H9 (cell line): ENCODE measurements at places on chromosomes 5 and 9.

DNA sequence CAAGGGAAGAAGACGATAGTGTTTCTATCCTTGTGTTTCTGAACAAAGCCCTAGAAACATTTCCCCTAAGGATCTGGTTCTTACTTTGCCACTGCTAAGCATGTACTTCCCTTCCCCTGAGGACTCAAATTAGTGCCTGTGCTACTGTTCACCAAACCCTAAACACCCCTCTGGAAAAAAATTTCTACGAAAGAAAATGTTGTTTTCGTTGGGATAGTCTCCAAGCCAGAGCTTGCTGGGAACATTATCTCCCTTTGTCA is 294.6 kb downstream of the BNC2 start:
- no peak for DNase-seq

- DNase-seq = no peak
These were observed 157.7 kb upstream of the POU5F2 start for GRCh38 chr5:93899026-93899600.

DNA sequence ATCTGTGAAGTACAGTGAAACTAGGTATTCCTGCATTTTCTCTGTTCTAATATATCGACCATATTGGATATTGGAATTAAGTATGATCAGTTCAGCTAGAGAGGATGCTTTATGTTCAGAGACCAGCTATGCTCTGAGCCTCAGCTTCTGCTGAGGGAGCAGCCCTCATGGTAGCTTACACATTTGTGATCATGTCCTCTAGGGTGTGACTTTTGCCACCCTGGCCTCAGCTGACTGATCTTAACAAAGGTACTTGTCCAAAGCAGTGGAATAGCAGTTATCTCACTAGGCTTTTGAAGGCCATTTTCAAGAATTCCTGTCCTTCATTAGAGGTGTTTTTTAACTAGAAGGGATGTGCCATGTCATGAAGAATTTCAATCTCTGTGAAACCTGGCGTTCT is 9.3 kb downstream of the SCAMP1 start:
- DNase-seq = no peak

DNA sequence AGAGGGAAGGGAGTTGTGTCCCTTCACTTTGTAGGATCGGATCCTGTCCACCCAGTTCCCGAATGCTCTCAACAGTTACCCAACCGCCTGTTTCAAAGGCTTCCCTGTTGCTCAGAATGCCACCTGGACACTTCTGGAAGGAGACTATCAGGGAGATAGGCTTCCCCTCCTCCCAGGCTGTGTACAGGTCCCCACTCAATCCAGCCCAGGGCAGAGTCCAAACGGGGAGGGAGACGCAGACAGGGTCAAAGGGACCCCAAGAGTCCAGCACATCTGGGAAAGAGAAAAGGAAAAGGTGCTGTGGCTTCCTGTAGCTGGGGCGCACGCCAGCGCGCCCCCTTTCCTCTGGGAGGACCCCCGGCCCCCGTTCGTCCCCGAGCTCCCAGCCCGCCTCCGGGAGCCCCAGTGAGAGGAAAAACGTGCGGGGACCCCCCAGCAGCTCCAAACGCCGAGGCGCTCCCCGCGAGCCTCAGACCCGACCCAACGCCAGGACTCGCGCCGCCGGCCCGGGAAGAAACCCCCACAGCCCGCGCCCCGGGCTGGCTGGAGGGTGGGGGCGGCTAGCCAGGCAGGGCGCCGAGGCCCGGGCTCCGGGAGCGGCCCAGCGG is 640 bp downstream of the SURF4 start:
- DNase-seq = no peak

- DNase-seq = no peak
These were observed 6.3 kb downstream of the PLAA start for GRCh38 chr9:26940779-26941178.

- DNase-seq = no peak
These were observed 198.8 kb upstream of the TYRP1 start for GRCh38 chr9:12494411-12494810.
